ENCODE measurements at places on chromosomes 12 and 14.
A peak's percentile ranks its signal among the peaks of the same experiment; 100 is the strongest.

GRCh38 chr12:77435446-77436091, 370.2 kb upstream of the E2F7 start:
- no peak for DNase-seq

DNA sequence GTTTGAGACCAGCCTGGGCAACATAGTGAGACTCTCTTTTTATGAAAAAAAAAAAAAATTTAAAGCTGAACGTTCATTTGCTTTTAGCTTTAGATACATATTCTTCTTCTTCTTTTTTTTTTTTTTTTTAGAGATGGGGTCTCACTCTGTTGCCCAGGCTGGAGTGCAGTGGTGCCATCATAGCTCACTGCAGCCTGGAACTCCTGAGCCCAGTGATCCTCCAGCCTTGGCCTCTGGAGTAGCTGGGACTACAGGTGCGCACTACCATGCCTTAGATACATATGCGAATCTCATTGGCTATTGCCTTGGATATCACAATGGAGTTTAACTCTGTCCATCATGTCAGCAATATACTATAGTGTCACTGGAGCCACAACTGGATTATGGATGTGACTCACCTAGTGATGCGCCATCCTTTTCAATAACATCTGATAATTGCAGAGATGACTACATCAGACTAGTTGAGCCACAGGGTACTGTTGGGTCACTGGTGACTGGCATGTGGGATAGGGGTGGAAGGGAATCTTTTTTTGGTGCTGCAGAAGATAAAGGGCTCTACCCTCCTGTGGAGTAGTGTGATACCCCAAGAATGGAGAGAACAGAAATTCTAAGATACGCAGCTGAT, 2.7 kb upstream of the ADIPOR2 start:
- no peak for DNase-seq

DNA sequence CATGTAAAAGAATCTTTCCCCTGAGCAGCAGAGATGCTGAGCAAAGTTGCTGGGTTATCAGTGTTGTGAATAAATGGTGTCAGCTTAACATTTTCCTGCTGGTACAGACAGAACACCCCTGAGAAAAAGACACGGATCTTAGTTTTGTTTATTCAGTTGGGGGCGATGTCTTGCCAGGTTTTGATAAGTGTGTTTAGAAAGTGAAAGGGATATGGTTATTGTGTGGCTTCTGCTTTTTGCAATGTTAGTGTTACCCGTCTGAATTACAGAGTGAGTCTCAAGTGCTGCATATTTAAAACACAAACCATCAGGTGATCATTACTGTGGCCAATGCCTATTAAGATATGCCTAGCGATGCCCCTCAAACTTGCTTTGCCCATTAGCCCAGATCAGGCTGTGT, 864.6 kb upstream of the SEL1L start:
- DNase-seq, result no peak

- DNase-seq, result no peak
Measured at GRCh38 chr14:105347587-105347968, 33.0 kb downstream of the PACS2 start.

- DNase-seq, result no peak
Measured at GRCh38 chr12:109053382-109054123, 1.2 kb downstream of the USP30 start.

GRCh38 chr12:27924350-27925135, 48.0 kb downstream of the PTHLH start:
- no peak for DNase-seq

DNA sequence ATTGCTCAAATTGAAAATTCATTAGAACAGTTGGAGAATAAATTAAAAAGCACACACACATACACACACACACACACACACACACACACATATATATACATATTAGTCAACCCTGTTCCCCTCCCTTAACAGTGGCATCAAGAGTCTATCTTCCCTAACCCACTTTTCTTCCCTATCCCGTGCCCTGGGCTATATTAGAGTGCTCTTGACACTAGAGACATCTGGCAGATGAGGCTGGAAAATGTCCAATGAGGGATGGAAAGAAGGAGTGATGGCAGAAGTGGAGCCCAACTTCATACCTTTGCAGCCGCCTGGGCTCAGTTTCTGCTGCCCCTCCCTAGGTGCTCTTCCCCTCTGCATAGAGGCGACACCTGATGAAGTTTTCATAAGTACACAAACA, 172.4 kb upstream of the NUDT4 start:
- DNase-seq, result no peak

- DNase-seq, result no peak
Measured at GRCh38 chr12:58529897-58530741, 390.2 kb downstream of the LRIG3 start.

DNA sequence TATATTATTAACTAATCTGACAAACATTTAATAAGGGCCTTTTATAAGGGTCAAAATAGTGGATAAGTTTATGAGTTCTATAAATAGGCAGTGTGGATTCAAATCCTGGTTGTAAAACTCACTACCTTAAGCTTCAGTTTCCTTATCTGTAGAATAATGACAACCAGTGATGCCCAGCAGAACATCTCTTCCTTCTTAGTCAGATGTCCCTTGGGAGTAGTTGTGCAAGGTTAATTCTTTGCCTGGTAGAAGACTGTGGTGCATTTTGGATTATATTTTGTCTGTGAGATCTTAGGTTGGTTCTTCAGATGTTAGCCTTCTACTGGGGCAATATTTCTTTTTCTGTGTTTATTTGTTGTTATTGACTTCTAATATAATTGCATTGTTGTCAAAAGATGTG, 59.5 kb downstream of the ARID2 start:
- no peak for DNase-seq

GRCh38 chr12:47687636-47688035, 18.2 kb downstream of the RPAP3 start:
- DNase-seq, result no peak

DNA sequence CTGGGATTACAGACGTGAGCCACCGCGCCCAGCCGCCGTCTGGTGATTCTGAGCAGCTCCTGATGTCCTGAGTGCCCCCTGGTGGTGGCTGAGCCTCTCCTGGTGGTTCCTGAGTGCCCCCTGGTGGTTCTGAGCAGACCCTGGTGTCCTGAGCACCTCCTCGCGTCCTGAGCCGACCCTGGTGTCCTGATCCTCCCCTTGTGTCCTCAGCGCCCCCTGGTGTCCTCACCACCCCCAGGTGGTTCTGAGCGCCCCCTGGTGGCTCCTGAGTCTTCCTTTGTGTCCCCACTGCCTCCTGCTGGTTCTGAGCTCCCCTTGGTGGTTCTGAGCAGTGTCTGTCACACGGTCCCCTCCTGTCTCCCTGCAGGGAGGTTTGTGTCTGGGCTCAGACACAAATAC, 1304.9 kb downstream of the TMEM121 start:
- DNase-seq, result no peak

DNA sequence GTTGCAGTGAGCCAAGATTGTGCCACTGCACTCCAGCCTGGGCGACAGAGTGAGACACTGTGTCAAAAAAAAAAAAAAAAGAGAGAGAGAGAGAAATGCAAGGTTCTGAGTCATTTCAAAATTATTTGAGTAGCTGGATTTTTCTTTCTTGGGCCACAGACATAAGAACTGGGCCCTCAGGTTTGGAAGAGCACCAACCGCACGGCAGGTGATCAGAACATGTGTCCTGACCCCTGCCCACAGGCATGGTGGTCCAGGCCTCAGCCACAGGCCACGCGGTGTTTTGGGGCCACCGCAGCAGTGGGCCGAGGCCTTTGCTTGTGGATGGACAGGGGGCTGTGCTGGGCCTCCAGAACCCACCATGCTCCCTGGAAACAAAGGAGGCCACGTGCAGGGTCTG, 126.7 kb downstream of the CALM1 start:
- no peak for DNase-seq

GRCh38 chr14:43475757-43476156, 1031.3 kb downstream of the FSCB start:
- DNase-seq, result no peak

DNA sequence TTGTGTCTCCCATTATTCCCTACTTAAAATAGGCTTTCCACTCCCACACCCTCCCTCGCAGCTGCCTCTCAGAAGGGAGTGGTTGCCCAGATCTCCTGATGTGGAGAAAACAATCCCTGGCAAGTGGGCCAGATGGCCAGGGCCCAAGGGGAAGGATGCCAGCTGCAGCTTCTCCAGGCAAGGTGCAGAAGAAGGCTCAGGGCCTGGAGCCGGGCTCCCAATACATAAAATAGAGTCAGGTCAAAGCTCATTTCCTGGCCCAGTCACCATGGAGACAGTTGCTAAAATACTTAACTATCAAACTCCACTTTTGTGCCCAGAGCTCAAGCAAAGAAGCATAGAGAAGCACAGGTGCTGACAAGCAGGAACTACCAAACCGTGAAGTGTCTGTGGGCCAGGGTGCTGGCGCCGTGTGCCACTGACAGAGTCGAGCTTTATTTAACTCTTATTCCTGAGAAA, 45.7 kb upstream of the ITPR2 start:
- peak; percentile 91 for DNase-seq

DNA sequence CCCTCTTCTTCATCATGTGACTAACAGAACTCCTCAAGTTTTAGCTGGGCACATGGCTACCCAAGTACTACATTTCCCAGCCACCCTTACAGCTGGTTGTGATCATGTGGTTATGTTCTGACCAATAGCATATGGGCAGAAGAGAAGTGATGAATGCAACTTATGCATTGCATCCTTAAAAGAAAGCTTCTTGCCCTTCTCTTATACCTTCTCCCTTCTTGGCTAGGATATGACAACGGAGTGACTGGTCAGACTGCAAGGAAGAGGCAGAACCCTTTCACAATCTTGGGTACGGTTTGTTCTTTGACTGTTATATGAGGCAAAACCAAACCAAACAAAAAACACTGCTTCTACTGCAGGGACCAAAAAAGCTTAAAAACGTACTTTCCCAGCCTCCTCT, 66.5 kb upstream of the MAX start:
- no peak for DNase-seq

DNA sequence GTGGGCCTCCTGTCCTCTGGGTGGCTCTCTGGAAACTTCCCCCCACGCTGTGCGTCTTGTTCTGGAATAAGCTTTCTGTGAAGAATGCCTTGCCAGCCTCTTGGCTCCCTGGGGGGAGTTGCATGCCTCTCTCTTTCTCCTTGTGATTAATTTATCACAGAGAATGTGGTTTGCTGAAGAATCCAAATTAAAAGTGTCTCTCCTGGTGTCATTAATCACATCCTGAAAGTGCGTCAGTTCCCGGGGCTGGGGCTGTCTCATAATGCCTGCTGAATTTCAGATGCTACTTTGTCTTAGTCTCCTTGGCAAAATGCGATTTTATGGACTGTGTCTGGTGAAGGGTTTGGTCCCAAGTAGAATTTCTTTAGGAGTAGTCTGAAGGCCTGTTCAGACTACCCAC, 787.7 kb upstream of the TMEM132C start:
- DNase-seq, result no peak

- peak; percentile 86 for DNase-seq
Measured at GRCh38 chr14:67241411-67242167, at the start of gene PALS1. Gene PALS1 (plus strand): TSS chr14:67241435. CDS start chr14:67279171, 37,736 bp downstream.

GRCh38 chr12:63305901-63306875, 155.2 kb upstream of the AVPR1A start:
- DNase-seq, result no peak
